Sigmoid colon (tissue), 7 donors: ENCODE measurements at places on chromosomes 2 and 18. TPM values are rescaled to one million over a fixed set of nuclear protein-coding genes. Genes with fewer than 3 reads are reported as not detected.
A peak's percentile ranks its signal among the peaks of the same experiment; 100 is the strongest.

DNA sequence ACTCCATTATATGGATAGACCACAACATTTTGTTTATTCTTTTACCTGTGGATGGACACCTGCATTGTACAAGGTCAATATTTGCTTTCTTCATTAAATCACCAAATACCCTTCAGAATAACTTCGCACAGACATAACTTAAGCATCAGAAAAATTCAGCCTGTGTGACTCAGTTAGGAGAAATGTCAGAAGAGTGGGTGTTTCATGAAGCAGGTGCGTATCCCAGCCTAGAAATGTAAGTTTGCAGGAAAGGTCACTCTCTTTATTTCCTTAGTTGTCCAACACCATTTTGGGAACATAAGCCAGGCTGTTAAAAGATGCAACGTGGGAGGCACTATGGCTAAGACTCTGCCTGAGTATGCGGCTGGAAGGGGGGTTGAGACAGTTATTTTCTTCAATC is 48.6 kb upstream of the FHL2 start:
- DNase-seq = no peak

DNA sequence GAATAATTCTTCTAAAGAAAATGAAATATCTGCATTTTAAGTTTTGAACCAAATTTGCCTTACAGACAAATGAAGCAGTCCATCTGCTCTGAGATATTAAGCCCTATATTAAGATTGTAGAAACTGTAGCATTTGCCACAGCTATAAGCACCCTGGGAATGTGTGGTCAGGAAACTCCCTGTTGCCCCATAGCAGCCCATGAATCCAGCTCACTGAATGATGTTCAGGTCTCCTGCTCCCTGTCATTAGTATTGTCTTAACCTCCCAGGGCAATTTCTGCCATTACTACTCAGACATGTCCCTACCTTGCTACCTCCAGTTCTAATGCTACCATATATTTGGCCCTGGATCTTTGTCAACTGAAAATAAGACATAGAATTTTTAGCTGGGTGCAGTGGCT is 41.1 kb downstream of the CDK15 start:
- no peak for DNase-seq

GRCh38 chr18:67432806-67433205 is 83.7 kb downstream of the DSEL start:
- no peak for DNase-seq

GRCh38 chr2:20611077-20611843 is 39.6 kb downstream of the HS1BP3 start:
- peak; percentile 95 for DNase-seq

DNA sequence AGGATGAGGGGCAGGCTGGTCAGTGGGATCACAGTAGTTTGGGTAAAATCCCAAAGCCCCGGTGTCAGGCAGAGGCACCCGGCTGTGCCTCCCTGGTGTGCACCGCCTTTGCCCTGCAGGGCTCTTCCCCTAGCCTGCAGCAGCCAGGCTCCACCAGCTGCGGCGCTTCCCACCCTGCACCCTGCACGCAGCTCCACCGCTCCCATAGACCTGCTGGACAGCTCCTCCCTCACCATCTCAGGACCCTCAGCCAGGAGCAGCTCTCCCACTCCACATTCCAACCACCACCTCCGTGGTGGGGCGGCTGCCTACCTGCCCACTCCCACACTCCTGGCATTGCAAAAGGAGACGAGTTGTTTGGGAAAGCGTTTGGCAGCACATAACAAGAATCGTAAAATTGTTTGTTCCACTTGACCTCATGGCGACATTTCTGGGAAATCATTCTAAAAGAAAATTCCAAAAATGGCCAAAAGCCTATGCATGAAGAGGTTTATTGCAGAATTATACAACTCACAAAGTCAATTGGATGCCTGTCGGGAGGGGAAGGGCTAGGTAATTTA is 287.4 kb upstream of the HDAC4 start:
- DNase-seq = no peak

DNA sequence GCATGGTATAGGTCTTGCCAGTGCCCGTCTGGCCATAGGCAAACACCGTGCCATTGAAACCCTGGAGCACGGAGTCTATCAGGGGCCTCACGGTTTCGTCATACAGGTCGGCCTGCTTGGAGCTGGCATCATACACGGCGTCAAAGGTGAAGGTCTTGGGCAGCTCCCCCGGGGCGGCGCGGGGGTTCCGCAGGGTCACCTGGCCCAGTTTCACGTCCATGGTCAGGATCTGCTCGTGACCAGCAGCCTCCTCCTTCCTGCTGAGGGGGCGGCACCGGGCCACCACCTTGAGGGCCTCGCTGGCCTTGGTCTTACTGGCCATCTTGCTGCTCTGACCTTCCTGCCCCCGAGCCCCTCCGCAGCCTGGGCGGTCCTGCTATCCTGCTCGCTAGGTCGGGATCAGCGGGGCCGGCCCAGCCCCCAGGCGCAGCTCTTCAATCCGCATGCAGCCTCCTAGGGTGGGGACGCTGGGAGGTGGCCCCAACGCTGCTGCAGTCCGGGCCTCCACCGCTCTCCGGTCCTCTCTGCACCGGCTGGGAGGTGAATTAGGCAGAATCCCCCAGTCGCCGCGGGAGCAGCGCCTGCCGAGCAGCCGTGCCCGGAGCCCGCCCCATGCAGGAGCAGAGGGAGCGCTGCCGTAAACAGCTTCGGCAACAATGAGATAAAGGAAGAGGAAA is 563 bp downstream of the KIF3C start:
- DNase-seq = no peak

- no peak for DNase-seq
Measured at GRCh38 chr2:161096336-161096735, 63.9 kb upstream of the TANK start.

DNA sequence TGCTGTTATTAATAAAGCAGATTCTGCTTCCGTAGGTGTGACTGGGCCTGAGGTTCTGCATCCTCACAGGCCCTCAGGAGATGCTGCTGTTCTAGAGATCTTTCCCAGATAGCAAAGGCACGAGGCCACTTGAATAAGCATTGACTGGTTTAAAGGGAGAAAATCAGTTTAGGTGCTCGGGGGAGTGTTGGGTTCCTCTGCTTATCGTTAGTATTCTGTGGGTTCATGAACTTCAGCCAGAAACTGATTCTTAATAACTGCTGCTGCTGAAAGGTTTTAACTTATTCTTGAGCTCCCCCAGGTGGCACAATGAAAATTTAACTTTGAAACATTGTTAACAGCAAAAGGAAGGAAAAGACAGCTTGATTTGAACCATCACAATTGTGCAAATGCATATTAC is 56.9 kb downstream of the ITGA6 start:
- no peak for DNase-seq

DNA sequence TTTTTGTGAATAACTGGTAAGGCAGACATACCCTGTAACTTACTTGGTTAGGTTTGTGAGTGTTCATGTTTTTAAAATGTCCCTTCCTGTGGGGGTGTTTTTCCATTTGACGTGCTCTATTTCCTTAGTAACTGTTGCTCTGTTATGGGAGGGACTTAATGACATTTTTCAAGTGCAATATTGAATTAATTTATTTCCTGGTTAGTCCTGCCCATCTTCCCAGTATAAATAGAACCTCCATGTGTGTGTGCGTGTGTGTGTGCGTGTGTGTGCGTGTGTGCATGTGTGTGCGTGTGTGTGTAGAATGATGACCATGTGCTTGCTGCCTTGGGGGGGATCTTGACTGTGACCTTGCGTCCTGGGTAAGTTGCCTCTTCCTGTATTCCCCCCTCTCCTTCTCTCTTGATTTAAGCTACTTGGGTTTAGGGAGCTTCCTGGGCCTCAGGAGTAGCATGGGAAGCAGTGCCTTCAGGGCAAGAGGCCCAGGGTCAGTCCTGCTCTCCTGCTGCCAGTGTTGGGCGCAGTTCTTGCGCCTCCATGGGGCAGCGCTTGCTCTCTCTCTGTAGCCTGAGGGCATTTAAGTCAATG is 163.9 kb downstream of the LDLRAD4 start:
- peak; percentile 64 for DNase-seq

GRCh38 chr2:8252997-8253694 is 428.7 kb upstream of the ID2 start:
- no peak for DNase-seq

DNA sequence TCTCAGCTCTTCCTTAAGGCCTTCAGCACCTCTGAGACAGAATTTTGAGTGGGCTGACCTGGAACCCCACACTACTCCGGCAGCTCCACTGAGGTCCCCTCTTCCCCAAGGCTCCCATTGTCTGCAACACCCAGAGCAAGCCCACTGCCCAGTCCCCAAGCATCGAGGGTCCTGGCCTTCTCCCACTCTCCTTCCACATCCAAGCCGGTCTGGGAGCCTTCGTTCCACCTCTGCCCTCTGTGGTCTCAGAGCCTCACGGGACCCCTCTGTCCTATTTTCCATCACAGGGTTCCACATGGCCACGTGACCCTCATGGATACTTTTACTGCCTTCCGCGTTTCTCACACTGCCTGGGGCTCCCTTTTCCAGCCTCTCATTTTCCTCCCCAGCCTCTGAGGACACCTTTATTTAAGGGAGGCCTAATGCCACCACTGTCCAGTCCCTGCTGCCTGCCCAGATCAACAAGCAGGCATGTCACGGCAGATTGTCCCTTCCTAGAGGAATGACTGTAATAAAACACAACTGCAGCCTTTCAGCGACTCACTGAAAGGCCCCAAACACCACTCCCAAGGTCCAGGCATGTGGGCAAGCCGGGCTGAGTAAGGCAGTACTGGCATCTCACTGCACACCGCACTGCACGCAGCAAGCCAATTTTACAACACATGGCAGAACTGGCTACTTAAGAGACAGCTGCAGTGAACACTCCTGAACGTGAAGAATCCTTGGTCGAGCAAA is 7.9 kb upstream of the SALL3 start:
- no peak for DNase-seq

GRCh38 chr2:120177973-120178372 is 45.2 kb downstream of the TMEM185B start:
- DNase-seq = no peak

- DNase-seq = no peak
Measured at GRCh38 chr18:71878226-71878625, 665.9 kb downstream of the CBLN2 start.

- DNase-seq = no peak
Measured at GRCh38 chr2:53509831-53510388, 257.7 kb upstream of the CHAC2 start.

TUBA3E gene
- polyA plus RNA-seq = not detected

STPG4 gene
- 0.12 TPM for polyA plus RNA-seq

GALR1 gene
- polyA plus RNA-seq = not detected

ING5 gene
- 9.6 TPM for polyA plus RNA-seq

ABCG5 gene
- polyA plus RNA-seq = not detected

SFT2D3 gene
- 6.5 TPM for polyA plus RNA-seq

NLRC4 gene
- 0.90 TPM for polyA plus RNA-seq

TUBA3D gene
- 0.54 TPM for polyA plus RNA-seq
